ENCODE measurements at places on chromosomes 16 and 17.

DNA sequence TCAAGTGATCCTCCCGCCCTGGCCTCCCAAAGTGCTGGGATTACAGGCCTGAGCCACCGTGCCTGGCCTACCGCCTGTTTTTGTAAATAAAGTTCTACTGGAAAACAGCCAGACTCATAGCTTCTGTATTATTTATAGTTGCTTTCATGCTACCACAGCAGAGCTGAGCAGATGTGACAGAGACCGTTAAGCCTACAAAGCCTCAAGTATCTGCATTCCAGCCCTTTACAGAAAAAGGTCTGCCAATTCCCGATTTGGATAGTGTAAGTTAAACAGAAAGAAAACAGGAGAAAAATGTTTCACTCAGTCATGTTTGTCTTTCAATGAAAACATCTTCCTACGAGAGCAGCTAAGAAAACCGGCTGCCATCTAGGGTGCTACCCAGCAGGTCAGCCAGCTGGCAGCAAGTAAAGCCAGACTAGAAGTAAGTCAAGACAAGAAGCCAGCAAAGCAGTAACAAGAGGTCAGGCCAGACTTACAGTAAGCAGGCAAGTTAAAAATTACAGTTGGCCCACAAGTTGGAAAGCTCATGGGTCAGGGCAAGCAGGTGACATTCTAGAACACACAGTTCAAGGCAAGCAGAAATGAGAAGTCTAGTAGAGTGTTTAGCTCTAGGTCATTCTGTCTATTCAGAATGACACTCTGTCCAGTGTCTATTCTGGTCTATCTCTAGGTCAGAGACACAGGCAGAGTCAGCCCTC, 17.7 kb downstream of the NCBP3 start:
- DNase-seq: no peak

- no peak for DNase-seq
Measured at GRCh38 chr17:4405699-4406098, 28.0 kb upstream of the SPNS3 start.

- DNase-seq: no peak
Measured at GRCh38 chr17:75078284-75079022, 9.3 kb upstream of the SLC16A5 start.

DNA sequence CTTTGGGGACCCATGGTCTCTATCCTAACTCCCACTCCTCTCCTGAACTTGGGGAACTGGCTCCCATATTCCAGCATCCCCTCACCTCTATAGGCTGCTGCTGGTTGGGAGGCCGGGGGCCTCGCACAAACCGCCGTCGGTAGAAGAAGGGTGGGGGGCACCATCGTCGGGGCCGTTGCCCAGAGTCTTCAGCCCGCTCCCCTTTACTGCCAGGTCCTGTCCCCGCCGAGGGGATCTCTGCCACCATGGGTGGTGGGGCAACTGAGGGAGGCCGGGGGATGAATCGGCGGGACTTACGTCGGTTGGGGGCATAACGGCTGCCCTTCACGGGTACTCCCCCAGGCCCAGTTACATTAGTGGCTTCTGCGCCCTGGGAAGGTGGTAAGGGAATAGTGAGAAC, 4.3 kb downstream of the YBX2 start:
- DNase-seq: no peak

DNA sequence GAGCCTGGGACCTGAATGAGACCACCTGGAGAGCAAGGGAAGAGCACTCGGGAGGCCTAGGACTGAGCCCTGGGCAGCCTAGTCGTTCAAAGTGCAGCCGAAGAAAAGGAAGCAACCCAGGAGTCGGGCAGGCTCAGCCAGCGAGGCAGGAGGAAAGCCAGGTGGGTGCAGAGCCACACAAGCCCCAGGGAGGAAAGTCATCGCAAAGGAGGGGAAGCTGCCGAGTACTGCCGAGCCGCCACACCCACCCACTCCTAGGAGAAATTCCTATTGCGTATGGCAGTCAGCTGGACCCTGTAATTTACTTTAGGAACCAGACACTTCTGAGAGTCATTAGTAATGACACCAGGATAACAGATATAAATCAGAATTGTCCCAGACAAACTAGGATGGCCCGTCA, 187.6 kb downstream of the KATNIP start:
- DNase-seq: no peak

- no peak for DNase-seq
Measured at GRCh38 chr16:85036236-85037049, 8.8 kb downstream of the KIAA0513 start.

DNA sequence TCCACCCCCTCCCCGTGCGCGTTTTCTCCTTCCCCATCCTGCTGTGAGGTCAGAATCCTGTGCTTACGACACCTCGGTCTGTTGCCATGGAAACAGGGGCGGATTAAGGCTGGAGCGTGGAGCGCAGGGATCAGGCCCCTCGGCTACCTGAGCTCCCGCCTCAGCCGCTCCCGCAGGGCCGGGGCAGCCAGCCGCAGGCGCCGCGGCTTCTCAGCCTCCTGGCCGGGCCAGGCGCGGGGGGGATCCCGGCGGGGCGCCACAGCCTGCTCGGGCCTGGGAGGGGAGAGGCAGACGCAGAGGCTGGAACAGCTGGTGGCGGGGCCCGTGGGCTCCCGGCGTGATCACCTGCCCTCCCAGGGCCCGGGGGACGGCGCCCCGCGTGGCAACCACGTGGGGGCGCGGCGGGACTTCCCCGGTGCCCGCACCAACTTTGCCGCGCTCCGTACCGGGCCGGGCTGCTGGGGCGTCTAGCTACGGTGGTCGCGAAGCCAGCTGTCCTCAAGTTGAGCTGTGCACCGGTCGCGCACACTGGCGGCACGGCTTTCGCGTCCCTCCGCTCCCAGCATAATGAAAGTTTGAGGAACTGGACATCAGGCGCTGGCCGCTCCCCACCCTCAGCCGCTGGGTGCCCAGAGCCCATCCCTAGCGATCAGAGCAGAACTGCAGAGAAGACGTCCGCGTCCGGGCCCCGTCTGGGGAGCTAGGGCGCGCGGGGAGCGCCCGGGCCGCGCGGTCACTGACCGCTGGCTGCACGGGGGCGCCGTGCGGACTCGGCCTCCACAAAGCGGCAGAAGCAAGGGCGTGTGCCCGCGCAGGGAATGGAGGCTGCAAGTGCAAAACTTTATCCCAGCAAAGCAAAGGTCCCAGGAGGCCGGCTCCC, 1.2 kb downstream of the RTN4RL1 start:
- peak; percentile 64 for DNase-seq

DNA sequence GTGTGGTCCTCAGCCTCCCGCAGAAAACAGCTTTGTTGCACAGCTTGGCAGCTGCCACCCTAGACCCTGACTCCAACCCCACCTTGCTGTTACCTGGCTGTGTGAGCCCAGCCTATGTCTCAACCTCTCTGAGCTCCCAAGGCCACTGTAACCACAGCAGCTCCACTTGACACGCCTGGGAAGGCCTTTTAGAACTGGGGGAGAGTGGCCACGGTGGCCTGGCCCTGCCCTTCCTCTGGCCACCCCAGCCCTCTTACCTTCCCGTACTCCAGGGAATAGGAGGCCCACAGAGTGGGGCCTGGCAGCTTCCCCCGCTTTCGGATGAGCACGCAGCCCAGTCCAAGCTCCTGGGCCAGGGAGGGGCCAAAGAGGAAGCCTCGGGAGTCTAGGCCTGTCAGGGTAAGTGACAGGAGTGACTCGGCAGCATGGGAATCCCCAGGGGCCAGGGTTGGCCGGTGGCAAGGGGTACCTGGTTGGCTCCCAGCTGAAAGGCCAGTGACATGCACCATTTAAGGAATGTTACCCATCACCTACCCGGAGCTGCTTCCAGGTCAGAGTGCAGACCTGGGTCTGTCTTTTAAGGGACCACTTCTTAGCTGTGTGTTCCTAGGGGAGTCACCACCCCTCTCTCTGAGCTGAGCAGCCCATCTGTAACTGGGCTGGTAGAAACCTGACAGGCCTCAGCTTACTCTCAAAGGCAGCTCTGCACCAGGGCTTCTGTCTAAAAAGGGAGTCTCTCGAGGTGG, 1.4 kb downstream of the APRT start:
- no peak for DNase-seq

GRCh38 chr16:58187092-58187491, 10.8 kb downstream of the CSNK2A2 start:
- no peak for DNase-seq

DNA sequence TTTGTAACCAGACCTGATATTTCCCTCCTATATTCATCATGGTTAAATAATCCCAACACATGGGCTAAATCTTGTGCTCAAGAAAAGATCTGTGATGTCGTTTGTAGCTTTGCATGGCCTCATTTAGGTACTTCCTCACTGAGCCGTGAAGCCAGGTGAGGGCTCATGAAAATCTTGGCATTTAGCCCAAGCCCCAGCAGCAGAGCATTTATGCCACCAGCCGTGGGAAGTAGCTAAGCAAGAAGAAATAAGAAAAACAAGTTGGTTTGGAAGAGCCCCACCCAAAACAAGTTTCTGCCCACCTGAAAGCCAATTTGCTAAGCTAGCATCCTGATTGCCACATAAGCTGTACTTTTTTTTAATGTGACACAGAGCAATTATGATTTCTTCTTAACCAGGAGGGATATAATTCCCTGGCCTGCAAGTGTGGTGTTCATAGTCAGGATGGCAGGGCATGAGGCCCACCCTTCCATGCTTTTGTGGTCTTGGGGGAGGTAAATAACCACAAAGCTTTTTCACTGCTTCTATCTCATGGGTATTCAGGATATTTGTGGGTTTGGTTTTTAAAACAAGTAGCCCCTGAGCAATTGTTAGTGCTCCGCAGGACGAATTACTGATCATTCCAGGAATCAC, 10.5 kb downstream of the TMIGD1 start:
- peak; percentile 65 for DNase-seq

GRCh38 chr17:55237268-55237667, 27.5 kb upstream of the HLF start:
- DNase-seq: peak; percentile 42

DNA sequence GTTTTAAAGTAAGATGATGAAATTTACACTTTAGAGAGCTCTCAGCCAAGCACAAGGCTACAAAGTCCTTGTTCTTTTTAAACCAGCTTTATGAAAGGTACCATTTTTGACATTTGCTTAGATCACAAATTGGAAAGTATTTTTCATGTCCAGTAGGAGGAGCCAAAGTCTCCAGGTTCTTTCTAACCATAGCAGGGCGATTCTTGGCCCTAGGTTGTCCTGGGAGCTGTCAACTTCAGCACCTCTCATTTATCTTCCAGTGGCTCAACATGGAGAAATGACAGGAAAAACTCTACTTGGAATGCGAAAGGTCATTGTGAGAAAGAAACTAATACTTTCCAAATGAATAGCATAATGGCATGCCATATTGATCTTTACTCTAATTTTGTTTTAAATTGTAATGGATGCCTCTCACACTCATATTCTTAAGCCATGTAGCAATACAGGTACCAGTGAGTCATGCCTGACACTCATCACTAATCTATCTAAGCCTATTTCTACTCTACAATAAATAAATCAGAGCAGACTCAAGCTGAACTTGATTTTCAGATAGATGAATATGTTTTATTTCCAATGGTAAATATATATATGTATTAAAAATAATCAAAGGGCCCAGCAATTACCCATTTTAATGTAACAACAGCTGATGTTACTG, 919.1 kb upstream of the EEF2KMT start:
- no peak for DNase-seq

GRCh38 chr16:89408315-89408714, 82.0 kb downstream of the ANKRD11 start:
- no peak for DNase-seq

DNA sequence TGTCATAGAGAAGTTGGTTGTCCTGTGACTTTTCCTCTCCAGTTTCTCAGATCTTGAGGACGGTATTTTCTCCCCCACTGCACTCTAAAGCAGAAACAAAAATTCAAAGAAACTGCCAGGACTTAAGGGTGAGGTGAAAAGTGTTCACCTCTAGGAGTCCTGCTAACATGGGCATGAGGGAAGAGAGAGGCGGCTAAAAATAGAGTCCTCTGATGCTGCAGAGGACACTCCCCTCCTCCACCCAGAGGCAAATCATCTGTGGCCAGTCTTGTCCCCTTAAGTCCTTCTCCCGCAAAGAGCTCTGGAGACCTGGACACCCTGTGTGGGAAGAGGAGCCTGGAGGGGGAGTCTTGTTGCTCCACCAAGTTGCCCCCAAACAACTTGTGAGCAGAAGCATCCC, 4.7 kb upstream of the DDX19A start:
- no peak for DNase-seq

- DNase-seq: no peak
Measured at GRCh38 chr16:49923411-49923810, 67.5 kb upstream of the ZNF423 start.

GRCh38 chr17:55661256-55661758, 61.4 kb downstream of the TMEM100 start:
- DNase-seq: no peak

- DNase-seq: no peak
Measured at GRCh38 chr17:64574646-64575045, 67.9 kb downstream of the CEP95 start.

GRCh38 chr16:57762365-57763040, 26.9 kb downstream of the KATNB1 start:
- no peak for DNase-seq

DNA sequence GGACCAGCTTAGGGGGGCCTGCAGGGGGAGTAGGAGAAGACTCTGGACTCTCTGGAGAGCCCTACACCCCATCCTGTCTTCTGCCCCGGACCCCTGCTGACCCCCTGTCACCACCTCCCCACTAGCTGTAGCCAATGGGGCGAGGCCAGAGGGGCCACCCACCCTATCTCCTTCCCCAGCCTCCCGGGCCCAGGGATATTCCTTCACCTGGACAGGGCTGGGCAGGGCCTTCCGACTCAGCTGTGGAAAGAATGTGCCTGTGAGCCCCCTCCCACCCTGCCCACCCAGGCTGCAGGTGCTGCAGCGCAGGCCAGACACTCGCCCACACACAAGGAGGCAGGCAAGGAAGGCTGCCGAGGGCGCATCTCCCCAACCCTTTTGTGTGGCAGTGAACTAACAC, 23.0 kb downstream of the TSPOAP1 start:
- no peak for DNase-seq

GRCh38 chr16:55944377-55944802, 69.2 kb upstream of the CES5A start:
- DNase-seq: peak; percentile 58

DNA sequence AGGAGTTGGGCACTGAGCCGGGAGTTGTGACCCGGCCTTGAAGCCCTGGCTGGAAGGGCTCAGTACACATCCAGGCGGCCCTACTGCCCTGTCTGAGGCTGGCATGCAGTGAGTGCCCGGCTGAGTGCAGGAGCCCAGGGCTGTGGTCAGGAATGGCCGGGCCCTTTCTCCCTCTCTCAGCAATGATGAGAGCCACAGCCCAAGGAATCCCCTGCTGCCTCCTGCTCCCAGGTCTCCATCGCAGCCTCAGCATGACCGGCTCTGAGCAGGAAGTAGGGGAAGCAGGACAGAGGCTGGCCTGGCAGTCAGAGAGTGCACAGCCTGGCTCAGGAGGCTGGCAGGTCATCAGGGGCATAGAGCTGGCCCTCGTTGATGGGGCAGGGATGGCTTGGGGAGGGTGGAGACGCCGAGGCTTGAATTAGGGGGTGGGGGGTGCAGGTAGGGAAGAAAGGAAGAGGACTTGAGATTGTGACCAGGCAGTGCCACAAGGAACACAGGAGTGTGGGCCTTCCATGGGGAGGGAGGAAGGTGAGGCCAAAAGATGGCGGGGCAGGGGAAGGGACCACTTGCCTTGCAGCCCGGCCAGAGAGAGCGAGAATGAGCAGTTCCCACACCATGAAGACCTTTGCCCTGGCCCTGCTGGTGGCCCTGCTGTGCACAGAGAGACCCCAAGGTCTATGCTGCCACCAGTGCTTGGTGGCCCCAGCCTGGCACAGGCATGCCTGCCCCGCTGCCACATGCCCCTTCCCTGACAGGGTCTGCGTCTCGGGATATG, 32.1 kb upstream of the KRT17 start:
- DNase-seq: no peak

All from CD4-positive, alpha-beta T cell treated with Interleukin-10 for 1 hour (primary cell).